ENCODE measurements at places on chromosomes 16 and 17. TPM values are rescaled to one million over a fixed set of nuclear protein-coding genes. Genes with fewer than 3 reads are reported as not detected.

DNA sequence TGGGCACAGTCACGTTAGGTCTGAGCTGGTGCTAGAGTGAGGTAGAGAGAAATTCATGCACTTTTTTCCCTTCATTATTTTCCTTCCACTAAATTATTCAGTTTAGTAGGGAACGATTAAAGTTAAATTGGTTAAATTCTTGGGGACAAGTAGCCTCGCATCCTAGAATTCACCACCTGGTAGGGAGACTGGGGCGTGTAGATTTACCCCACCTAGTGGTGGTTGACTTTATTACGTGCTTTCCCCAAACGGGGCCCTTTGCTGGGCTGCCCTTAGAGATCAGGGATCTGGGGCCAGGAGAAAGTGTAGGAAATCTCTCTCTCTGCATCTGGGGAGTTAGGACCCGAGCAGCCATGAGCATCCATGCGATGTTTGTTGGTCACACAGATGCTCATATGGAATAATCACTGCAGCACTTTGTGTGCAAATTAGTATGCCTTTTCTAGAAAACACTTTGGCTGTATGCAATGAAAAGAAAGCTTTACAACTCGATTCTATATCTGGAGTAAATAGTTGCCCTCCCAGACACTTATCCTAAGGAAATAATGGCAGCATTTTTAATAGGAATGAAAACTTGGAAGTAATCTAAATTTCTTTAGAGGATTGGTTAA, 107.0 kb downstream of the PLCG2 start:
- H3K27me3 ChIP-seq = no peaks in the 10 kb centered on the region
- no peak overlapping the region for H3K4me3 ChIP-seq
- no peak overlapping the region for H3K27ac ChIP-seq
- DNase-seq = no peak

- peak overlapping the region; percentile 96 for H3K4me3 ChIP-seq
- H3K4me1 ChIP-seq = peaks cover 15% of the 10 kb centered on the region
- peaks cover 3% of the 10 kb centered on the region for H3K36me3 ChIP-seq
Observed at GRCh38 chr17:65057531-65058090, 1.1 kb upstream of the GNA13 start.

CD300H gene
- not detected for total RNA-seq

NUTF2 gene
- 172 TPM for total RNA-seq

CDC6 gene
- 6.8 TPM for total RNA-seq

TBC1D3C gene
- not detected for total RNA-seq

- no peak overlapping the region for H3K4me3 ChIP-seq
- no peak for DNase-seq
Observed at GRCh38 chr17:57675427-57676387, 69.4 kb downstream of the CCDC182 start.

DNA sequence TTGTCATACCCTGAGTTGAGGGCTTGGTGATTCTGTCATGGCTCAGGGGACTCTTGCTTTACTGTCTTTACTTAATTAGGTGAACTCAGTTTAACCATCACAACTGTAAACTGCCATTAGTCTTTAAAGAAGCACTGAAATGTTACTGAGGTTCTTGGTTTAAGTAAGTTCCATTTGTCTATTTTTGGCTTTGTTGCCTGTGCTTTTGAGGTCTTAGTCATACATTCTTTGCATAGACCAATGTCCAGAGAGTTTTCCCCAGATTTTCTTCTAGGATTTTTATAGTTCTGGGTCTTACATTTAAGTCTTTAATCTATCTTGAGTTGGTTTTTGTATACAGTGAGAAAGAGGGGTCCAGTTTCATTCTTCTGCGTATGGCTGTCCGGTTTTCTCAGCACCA, 137.5 kb downstream of the SOCS1 start:
- H3K4me3 ChIP-seq = no peak overlapping the region
- peaks cover 44% of the 10 kb centered on the region for H3K4me1 ChIP-seq
- H3K36me3 ChIP-seq = no peaks in the 10 kb centered on the region

Measured in thoracic aorta (tissue), 2 donors.